ENCODE measurements at places on chromosomes 12 and 14. TPM values are rescaled to one million over a fixed set of nuclear protein-coding genes. Genes with fewer than 3 reads are reported as not detected.
A peak's percentile ranks its signal among the peaks of the same experiment; 100 is the strongest.

GXYLT1 gene
- 9.0 TPM for total RNA-seq

TAS2R42 gene
- total RNA-seq: not detected

CLEC14A gene
- 0.10 TPM for total RNA-seq

SRSF9 gene
- total RNA-seq: 297 TPM

ATF1 gene
- 48.8 TPM for total RNA-seq

RAP1B gene
- total RNA-seq: 79.2 TPM

KRT2 gene
- total RNA-seq: not detected

EPYC gene
- not detected for total RNA-seq

ACRBP gene
- total RNA-seq: 1.0 TPM

CMA1 gene
- not detected for total RNA-seq

LRRC43 gene
- not detected for total RNA-seq

TTC9 gene
- total RNA-seq: 2.4 TPM

TAS2R13 gene
- total RNA-seq: 0.91 TPM

SIX6 gene
- not detected for total RNA-seq

CBLN3 gene
- 2.0 TPM for total RNA-seq

PEBP1 gene
- total RNA-seq: 220 TPM

LBHD2 gene
- total RNA-seq: not detected

- DNase-seq: no peak
Observed at GRCh38 chr14:54728700-54729527, 162.0 kb downstream of the SAMD4A start.

- DNase-seq: peak; percentile 60
Observed at GRCh38 chr14:59482541-59483331, 1.5 kb downstream of the L3HYPDH start.

GRCh38 chr12:49017891-49018260, 700 bp downstream of the PRKAG1 start:
- DNase-seq: no peak

- no peak for DNase-seq
Observed at GRCh38 chr12:105954951-105955931, 183.5 kb downstream of the NUAK1 start.

- DNase-seq: no peak
Observed at GRCh38 chr14:99510556-99511139, 29.4 kb downstream of the CCNK start.

DNA sequence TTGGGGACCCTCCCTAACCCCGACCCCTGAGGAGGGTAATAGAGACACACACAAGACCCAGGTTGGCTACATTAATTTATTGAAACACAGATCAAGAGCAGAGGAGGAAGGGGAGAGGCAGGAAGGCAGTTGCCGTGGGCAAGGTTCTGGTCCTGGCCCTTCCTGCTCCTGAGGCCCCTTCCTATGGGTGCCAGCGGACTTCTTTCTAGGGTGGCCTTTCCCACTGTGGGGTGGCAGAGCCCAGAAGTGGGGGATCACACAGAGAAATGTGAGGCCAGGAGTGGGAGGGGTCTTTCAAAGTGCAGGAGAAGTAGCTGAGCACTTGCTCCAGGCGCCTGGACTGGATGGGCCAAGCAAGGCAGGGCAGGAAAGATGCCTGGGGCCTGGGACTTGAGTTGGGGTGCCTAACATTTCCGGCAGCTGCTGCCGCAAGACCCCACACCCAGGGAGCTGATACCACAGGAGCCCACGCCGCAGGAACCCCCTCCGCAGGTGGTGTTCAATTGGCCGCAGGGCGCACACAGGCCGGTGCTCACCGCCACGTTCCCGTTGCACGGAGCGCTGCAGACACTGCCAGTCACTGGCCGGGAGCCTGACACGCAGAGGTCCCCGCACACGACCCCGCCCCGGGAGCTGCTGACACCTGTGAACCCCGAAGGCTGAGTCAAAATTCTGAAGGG, 5.3 kb downstream of the KRT81 start:
- no peak for DNase-seq

DNA sequence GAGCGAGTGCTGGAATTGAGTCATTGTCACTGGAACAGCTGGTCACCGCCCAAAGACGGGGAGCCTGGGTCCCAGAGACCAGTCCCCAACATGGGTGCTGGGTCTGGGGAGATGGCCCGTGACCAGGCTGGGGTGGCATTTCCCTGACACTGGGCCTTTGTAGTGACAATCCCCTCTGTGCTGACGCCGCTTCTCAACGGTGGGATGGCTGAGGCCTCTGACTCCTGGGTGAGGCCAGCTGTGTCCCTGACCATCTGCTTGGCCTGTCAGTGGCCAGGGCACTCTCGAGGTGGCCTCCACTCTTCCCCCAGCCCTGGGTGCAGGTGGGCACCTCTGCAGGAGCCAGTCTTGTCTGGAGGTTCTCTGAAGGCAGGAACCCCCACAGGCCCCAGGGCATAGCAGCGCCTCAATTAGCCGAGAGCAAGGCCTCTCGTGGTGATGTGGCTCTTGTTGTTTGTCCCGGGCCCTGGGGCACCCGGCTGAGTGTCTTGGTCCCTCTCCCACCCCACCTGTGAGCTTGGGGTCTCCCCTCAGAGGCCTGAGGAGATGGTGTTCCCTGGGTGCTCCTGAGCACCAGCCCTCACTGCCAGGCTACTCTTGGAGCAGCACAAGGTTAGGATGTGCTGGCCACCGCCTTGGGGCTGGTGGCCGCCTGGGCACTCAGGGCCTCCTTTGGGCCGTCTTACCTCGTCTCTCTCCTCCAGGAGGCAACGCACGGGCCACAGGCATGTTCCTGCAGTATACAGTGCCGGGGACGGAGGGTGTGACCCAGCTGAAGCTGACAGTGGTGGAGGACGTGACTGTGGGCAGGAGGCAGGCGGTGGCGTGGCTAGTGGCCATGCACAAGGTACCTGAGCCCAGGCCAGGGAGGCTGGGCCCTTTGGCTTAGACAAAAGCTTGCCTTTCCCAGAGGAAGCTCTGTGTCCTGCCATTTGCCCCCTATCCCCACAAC, 16.6 kb downstream of the ZFYVE21 start:
- DNase-seq: no peak

- DNase-seq: no peak
Observed at GRCh38 chr14:99576304-99576703, 27.7 kb downstream of the CCDC85C start.

DNA sequence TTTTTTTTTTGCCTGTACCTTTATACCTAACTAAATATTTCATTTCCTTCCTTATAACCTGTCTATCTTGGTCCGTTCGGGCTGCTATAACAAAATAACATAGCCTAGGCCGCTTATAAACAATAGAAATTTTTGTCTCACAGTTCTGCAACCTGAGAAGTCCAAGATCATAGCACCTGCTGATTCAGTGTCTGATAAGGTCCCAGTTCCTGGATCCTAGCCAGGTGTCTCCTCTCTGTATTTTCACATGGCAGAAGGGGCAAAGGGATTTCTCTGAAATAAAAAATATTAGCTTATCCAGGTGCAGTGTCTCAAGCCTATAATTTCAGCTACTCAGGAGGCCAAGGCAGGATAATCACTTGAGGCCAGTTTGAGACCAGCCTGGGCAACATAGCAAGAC, 1046.6 kb upstream of the USP15 start:
- DNase-seq: no peak

DNA sequence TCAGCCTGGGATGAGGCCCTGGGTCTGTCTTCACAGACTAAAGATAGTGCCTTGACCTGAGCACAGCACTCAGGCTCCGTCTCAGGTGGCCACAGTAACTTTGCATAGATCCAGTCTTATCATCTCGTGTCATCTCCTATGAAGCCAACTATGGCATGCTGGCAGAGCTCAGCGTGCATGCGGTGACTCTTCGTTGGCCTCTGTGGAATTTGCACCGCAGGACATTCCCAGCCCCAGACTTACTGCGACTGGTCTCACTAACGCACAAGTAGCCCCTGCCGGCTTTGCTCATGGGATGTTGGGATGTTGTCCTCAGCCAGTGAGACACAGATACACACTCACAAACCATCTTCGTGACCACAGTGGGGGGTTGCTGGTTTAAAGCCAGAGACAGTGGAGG, 199.6 kb downstream of the CHST11 start:
- DNase-seq: no peak

GRCh38 chr14:91829511-91829910, 37.8 kb downstream of the TC2N start:
- DNase-seq: no peak

- DNase-seq: no peak
Observed at GRCh38 chr12:89087876-89088275, 264.4 kb downstream of the DUSP6 start.

- no peak for DNase-seq
Observed at GRCh38 chr14:77281852-77282410, 10.9 kb upstream of the NGB start.

DNA sequence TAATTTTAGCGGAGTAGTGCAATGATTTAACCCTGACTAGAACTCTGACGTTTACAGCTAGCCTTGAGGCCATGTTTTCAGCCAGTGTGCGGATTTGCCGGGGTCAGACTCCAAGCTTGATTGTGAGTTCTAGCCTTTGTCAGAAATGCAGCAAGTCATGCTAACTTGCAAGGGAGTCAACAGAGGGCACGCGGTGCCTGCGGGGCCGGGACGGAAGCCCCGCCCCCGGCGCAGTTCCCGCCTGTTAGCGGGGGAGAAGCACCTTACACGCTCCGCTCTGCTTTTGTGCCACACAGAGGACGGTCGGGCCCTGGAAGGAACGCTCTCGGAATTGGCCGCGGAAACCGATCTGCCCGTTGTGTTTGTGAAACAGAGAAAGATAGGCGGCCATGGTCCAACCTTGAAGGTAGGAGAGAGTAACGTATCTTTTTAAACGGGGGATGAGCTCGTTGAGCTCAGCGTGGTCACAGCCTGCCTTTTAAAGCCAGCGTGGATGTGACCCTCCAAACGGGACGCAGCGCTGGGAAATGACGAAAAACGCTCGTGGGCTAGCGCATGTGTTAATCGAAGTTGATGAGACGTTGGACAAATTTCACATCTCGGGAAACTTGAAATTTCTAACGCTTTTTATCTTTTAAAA, 14.8 kb upstream of the EID3 start:
- peak; percentile 73 for DNase-seq

DNA sequence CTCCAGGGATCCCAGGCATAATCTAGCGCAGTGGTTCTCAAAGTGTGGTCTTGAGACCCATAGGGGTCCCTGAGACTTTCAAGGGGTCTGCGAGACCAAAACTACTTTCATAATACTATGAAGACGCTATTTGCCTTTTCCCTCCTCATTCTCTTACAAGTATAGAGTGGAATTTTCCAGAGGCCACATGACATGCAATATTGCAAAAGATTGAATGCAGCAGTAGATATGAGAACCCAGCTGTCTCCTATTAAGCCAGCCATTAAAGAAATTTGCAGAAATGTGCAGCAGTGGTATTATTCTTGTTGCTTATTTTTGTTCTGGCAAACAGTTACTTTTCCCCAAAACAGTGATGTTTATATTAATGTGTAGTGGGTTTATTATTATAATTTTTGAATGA, 62.8 kb downstream of the VWF start:
- DNase-seq: no peak

- DNase-seq: no peak
Observed at GRCh38 chr14:68534276-68534675, 258.6 kb downstream of the ZFP36L1 start.

GRCh38 chr12:11578461-11578993, 70.9 kb upstream of the ETV6 start:
- DNase-seq: no peak

DNA sequence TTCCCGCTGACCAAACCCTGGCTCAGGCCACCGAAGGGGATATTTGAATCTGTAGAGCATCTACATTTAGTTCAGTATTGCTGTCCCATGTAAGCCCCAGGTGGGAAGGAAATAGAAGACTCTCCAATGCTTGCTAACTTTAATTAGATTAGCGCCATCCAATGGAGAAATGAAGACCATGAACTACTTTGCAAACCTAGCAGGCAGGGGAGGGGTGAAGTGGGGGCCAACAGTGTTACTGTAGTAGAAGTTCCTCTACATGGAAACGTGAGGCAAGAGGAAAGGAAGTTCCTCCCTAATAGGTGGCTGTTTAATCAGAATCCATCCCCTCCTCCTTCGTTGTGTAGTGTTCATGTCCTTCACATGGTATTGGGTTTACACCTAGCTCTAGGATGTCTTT, 9.3 kb upstream of the DENND5B start:
- no peak for DNase-seq

DNA sequence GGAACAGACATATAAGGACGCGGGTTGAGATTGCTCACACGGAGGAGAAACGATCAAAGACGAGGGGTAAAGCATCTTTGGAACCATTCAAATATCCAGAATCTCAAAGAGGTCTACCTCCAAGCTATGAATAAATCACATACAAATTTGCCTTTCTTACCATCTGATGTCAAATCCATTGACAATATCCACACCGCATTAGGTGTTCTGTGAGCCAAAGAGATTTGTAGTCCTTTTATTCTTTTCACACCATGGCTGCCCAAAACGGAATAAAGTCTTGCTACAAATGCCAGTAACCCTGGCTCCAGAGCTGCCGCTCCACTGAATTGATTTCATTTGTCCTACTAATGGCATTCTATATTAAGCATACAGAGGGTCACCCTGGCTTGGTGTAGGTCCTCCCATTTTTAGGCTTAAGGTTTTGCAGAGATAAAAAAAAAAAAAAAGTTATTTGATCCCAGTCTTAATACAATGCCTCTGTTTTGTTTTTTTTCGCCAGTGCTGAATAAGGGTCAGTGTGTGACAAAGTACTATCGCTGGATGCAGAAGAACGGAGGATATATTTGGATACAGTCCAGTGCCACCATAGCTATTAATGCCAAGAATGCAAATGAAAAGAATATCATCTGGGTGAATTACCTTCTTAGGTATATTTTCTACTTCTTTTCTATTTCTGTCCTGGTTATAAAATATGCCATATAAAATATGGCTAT, 157.3 kb downstream of the EGLN3 start:
- DNase-seq: no peak

- no peak for DNase-seq
Observed at GRCh38 chr12:124577986-124578385, 10.6 kb upstream of the NCOR2 start.

- no peak for DNase-seq
Observed at GRCh38 chr12:108087900-108088299, 41.2 kb upstream of the WSCD2 start.

- no peak for DNase-seq
Observed at GRCh38 chr14:104513641-104514046, 65.9 kb upstream of the C14orf180 start.

- DNase-seq: no peak
Observed at GRCh38 chr12:5480938-5481303, 49.0 kb downstream of the NTF3 start.

DNA sequence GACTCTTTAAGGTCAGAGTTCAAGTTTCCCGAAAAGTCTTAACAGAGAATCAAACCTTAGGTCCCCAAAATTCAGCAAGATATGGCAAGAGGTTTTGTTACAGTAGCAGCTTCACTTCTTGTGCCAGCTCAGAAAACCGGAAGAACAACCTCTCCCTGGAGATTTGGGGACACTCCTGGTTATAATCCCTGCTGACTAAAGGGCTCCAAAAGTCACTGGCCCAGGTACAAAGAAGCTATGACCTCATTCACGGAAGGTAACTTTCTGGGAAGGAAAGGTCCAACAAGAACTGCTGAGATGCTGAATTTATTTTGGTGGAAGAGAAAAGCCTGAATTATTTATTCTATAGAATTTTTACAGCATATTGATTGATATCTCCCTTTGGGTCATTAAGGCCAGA, 55.6 kb upstream of the DIO2 start:
- DNase-seq: no peak

- DNase-seq: no peak
Observed at GRCh38 chr12:100249941-100250340, 16.9 kb downstream of the DEPDC4 start.

All from HCT116 (cell line).